Fibroblast of the conjunctiva (primary cell): ENCODE measurements at places on chromosomes 11 and 22.

GRCh38 chr11:46920755-46921154 lies 2.4 kb upstream of the LRP4 start:
- peak; percentile 83 for DNase-seq

- DNase-seq: no peak
Measured at GRCh38 chr22:25067851-25068421, 115.4 kb downstream of the KIAA1671 start.

- no peak for DNase-seq
Measured at GRCh38 chr22:36684841-36685240, 18.7 kb downstream of the CACNG2 start.

DNA sequence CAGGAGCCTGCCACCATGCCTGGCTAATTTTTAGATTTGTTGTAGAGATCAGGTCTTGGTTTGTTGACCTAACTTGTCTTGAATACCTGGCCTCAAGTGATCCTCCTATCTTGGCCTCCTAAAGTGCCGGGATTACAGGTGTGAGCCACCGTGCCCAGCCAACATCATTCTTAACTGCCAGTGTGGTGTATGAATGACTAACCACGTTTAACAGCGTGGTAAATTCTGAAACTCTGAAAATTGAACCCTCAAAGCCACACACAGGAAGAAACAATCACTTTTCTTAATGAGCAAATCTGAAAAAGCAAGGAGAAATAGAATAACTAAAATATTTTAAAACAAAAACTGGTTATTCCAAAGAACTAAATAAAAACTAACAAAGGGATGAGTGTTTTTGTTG lies 7.4 kb downstream of the TMEM9B start:
- DNase-seq: no peak

- no peak for DNase-seq
Measured at GRCh38 chr11:64803846-64804345, 882 bp upstream of the MAP4K2 start.

- no peak for DNase-seq
Measured at GRCh38 chr11:79829891-79830290, 389.1 kb upstream of the TENM4 start.

DNA sequence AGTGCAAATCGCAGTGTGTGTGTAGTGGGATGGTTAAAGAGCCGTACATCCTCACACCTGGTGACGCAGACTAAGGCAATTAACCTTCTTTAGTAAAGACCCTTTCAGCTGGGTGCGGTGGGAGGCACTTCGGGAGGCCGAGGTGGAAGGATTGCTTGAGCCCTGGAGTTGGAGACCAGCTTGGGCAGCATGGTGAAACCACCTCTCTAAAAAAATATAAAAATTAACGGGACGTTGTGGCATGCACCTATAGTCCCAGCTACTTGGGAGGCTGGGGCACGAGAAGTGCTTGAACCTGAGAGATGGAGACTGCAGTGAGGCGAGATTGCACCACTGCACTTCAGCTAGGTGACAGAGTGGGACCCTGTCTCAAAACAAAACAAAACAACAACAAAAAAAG lies 31.5 kb downstream of the ZBTB16 start:
- DNase-seq: no peak

- DNase-seq: no peak
Measured at GRCh38 chr22:39092111-39092862, 4.8 kb upstream of the APOBEC3H start.

DNA sequence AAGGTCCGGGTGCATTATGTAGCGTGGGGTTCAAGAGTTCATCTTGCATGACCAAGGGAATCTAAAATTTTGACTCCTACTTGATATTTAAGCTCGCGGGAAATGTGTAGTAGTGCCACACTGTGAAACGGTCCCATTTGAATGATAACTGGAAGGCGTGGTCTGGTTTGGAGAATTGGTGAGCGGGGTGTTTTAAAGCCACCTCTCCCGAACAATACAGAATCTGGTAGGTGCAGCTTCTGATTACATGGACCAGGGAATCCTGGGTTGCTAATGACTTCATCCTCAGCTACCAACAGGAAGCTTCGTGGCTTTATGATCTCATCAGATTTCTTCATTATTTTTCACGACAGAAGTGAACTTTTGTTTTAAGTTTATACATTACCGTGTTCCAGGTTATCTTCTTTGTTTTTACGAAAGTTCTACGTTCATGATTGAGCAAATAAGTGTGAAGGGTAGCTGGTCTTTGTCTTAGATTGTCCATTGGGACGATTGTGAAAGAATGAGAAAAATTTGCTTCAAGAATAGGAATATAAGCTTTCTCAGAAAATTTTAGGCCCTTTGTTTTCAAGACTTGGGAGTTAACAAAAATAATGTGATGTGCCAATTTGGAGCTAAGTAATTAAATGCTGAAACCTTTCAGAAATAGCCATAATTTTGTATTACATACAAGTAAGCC lies 1.7 kb downstream of the QSER1 start:
- DNase-seq: peak; percentile 67

- no peak for DNase-seq
Measured at GRCh38 chr11:104584823-104585222, 313.4 kb downstream of the CASP12 start.

DNA sequence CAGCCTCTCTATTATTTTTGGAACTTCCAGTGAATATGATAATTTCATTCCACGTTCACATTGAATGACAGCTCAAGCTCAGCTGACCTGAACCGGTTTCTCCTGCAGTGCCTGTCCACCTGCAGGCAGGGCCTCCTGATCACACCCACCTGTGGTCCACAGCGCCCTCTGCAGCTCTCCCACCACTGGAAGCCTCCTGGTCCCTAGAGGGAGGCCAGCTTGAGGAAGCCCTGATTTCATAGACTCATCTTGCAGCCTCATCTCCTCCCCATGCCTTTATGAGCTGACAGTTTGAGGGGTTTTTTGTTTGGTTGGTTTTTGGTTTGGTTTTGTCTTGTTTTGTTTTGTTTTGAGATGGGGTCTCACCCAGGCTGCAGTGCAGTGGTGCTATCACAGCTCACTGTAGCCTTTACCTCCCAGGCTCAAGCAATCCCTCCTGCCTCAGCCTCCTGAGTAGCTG lies 29.9 kb upstream of the MALAT1 start:
- no peak for DNase-seq

DNA sequence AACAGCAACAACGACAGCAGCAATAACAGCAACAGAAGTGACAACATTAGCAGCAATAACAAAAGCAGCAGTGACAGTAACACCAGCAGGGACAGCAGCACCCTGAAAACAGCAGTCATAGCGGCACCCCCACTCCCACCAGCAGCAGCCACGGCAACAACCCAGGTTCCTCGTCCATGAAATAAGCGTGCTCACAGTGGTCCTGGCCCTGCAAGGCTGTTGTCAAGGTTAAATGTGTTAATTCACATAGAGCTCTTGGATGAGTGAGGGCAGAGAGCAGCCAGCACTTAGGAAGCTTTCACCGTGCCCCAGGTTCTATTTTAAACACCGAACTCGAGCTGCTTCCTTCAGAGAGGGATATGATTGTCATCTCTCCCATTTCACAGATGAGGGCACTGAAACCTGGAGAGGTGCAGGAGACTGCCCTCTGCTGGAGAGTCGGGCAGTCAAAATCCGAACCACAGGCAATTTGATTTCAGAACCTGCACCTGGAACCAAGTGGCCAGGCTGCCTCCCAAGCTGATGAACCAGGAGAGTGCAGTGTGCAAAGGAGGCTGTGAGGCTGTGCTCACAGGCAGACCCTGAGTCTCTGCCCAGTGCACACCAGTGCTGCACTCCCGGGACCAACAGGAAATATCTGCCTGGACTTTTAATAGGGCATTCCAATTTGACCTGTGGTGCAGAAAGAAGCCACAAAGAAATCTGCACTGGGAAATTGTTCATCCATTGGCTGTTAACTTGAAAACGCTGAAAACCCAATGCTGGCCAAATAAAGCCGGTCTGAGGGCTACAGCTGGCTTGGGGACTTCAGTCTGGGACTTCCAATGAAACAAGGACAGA lies 22.9 kb upstream of the FGF3 start:
- DNase-seq: no peak

- DNase-seq: no peak
Measured at GRCh38 chr11:106076171-106076918, 802 bp downstream of the KBTBD3 start.

DNA sequence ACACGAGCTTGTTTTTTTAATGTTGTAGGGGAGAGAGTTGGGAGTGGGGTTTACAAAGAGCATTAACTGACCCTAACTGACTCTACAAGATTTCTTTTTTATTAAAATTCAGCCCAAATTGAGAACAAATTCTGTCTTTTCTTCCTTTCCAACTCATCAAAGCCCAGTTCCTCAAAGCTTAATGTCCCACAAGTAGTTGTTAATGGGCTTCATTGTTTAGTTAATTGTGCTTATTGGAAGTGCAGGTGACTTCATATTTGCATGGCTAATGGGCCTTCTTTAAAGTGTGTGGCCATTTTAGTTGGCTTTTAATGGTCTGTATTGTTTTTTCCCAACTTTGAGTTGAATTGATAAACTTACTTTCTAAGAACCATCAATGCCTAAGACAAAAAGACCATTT lies 39.8 kb downstream of the MPPED2 start:
- DNase-seq: no peak

DNA sequence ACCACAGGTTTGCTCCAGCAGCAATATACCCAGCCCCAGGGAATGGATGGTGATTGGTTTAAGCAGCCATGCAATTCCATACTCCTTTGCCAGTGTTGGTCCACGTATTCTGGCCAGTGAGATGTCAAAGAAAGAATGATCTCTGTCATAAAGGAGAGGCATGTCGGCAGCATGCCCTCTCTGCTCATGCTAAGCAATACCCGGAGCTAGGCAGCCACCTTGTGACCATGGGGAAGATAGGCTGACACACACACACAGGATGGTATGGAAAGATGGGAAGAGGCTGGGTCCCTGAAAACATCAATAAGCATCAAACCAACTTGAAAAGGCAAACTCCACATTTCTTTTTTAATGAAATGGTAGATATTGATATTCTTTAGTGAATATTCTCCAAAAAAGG lies 5.1 kb downstream of the ABCC8 start:
- DNase-seq: no peak

- DNase-seq: no peak
Measured at GRCh38 chr11:19094859-19095258, 22.1 kb upstream of the ZDHHC13 start.
